ENCODE measurements at places on chromosomes 12 and 14.

DNA sequence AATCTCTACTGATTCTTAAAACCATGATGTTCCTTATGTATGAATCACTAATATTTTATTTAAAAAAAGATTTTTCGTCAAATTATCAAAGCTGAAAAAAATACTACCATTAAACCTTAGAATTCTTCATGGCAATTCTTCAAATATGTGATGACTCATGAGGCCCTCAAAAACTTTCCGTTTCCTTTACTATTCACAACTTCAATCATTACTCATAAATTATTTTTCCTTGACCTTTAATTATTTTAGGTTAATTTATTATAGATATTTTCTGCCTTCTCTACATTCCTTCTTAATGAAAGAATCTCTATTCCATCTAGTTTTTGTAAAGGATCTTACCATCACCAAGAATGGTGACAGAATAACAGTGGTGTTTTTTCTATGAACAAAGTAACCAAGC, 162.1 kb upstream of the SOX5 start:
- DNase-seq: no peak

GRCh38 chr12:575948-576614, 87.2 kb downstream of the NINJ2 start:
- peak; percentile 83 for DNase-seq

- DNase-seq: no peak
Observed at GRCh38 chr12:108778053-108778452, 46.7 kb upstream of the CORO1C start.

GRCh38 chr12:99386907-99387306, 260.6 kb upstream of the GARIN6 start:
- DNase-seq: no peak

- DNase-seq: no peak
Observed at GRCh38 chr14:69076341-69076740, 76.6 kb downstream of the DCAF5 start.

DNA sequence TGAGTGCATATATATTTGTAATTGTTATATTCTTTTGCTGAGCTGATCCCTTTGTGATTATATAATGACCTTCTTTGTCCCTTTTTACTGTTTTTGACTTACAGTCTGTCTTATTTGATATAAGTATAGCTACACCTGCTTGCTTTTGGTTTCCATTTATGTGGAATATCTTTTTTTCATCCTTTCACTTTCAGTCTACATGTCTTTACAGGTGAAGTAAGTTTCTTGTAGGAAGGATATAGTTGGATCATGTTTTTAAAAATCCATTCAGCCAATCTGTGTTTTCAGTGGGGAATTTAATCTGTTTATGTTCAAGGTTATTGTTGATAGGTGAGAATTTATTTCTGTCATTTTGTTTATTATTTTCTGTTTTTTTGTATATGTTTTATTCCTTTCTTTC, 12.1 kb downstream of the GZMH start:
- DNase-seq: no peak

- DNase-seq: no peak
Observed at GRCh38 chr14:34437729-34438080, 24.3 kb downstream of the SPTSSA start.

- DNase-seq: no peak
Observed at GRCh38 chr12:98439981-98440581, 75.3 kb upstream of the TMPO start.

- no peak for DNase-seq
Observed at GRCh38 chr12:112705037-112705632, 86.4 kb upstream of the RPH3A start.

- no peak for DNase-seq
Observed at GRCh38 chr12:95674631-95675030, 115.9 kb downstream of the NTN4 start.

DNA sequence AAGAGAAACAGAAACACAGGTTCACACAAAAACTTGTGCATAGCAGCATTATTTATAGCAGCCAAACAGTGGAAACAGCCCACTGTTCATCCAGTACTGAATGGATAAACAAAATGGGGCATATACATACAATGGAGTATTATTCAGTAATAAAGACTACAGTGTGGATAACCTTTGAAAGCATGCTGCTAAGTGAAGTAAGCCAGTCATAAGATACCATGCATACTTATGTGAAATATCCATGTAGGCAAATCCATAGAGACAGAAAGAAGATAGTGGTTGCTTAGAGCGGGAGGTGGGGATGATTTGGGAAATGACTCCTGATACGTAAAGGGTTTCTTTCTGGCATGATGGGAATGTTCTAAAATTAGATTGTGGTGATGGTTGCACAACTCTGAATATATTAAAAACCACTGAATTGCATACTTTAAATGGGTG, 99.4 kb downstream of the CRADD start:
- no peak for DNase-seq

DNA sequence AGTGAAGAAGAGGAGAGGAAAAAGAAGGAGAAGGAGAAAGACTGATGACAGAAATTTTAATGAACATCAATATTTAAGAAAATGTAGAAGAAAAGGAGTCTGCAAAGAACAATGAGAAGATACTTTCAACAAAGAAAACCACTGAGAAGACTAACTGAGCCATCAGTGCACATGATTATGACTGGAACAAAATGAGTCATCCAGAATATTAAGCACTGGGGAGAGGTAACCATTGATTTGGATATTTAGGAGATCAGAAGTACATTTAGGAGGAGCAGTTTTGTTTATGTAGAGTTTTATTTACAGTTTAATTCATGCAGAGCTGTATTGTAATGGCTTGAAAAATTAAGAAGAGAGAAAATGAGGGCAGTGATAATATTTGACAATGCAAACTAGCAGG, 159.1 kb downstream of the C12orf50 start:
- DNase-seq: no peak

DNA sequence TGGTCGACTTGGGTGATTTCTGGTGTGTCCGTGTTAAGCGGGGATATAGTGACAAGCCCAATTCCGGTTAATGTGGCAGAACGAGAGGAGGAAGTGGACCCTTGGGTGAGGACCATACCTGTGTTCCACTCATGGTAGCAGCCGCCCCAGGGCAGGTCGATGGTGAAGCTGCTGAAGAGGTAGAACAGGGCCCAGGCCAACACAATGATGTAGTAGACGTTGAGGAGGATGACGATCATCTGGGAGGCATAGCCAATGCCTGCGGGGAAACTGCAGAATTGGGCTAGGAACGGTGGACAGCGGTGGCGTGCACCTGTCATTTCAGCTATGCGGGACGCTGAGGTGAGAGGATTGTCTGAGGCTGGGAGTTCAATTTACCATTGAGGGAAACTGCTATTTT, 20.1 kb downstream of the SLC6A13 start:
- DNase-seq: no peak

GRCh38 chr12:50127546-50127945, 15.5 kb downstream of the COX14 start:
- DNase-seq: no peak

DNA sequence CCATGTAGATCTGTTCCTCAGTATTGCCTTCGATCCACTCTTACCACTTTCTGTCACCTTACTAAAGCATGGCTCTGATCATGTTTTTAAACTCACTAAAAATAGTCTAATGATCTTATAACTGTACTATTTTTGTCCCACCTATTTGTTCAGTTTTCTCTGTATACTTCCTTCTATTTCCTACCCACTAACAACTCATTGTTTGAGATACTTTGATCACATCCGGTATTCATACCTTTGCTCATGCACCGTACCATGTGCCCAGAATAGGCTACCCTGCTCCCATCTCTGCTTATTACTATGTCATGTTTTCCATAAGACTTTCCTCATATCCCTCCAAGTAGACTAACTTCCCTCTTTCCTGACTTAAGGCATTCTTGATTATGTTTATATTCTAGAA, 128.6 kb downstream of the MED13L start:
- no peak for DNase-seq

GRCh38 chr12:75951399-75952278, 79.9 kb downstream of the PHLDA1 start:
- no peak for DNase-seq

DNA sequence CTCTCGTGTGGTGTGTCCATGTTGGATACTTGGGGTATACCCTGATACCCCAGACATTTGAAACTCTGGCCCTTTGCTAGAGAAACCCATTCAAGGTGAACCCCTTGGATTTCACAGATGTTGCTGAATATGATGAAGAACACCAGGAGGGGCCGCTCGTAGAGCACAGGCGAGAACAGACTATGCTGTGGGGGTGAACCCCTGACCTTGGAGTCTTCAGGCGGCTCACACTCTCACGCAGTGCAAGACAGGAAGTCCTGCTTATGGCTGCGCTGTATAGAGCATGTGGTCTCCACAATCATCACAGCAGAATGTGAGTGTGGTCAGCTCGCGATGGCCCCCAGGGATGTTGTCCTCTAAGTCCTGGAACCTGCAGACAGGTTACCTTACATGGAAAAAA, 60.4 kb downstream of the SLC15A4 start:
- DNase-seq: no peak

DNA sequence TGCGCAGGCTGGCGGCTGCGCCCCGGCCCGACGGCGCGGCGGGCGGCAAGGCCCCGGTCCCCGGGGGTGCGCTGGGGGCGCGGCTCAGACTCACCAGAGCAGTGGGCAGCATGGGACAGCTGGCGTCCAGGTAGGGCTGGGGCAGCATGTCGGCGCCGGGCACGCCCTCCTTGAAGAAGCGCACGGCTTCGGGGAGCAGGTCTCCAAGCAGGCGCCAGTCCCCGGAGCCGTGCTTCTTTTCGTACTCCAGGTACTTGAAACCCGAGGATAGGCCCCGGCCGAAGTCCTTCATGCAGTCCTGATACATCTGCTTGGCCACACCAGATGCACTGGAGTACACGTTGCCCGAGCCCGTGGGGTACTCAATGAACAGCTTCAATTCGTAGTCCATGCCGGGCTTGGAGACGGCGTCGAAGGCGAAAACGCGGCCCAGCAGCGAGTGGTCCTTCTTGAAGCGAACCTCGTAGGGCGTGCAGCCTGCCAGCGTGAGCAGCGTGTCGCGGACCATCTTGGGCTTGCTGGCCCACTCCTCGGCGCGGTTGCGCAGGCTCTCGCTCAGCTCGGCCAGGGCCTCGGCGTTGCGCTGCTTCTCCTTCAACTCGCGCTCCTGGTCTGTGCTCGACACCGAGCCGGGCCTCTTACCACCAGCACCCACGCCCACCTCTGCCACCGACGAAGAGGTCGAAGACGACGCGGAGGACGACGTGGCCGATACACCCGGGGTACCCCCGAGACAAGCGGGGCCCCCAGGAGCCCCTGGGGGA, 2.2 kb downstream of the IRF2BPL start:
- DNase-seq: no peak

DNA sequence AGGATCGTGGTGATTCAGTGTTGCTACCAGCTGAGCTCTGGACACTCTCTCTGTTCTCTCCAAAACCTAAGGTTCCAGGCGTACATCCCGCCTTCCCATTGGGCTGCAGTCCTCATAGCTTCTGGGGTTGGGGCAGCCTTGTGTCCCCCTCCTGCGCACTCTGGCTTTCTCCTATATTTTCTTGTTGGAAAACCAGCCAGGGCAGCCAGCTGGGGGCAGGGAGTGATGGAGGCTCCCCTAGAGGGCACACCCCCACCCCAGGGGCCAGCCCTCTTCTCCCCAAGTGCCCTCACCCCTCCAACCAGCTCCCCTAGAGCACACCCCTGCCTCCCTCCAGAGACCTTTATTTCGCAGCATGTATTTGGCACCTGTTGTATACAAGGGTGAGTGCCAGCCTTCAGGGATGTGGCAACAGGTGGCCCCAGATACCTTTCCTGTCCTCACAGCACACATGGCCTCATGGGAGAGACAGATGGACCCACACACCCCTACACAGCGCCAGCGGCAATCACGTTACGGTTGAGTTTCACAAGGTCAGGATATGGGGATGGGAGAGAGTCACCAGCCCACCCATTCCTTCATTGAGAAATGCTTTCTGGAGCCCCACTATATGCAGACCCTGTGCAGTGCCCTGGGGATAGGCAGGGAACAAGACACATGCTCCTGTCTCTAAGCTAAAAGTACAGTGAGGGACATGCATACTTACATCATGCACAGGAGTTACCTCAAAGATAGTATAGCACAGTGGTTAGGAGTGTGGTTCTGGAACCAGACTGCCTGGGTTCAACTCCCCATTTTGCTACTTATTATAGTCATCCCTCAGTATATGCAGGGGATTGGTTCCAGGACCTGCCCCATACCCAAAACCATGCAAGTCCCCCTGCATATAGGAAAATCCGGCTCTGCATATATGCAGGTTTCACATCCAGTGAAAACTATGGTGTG, 141.1 kb downstream of the PHETA1 start:
- no peak for DNase-seq

GRCh38 chr12:76871082-76871481, 7.7 kb downstream of the CSRP2 start:
- DNase-seq: no peak

DNA sequence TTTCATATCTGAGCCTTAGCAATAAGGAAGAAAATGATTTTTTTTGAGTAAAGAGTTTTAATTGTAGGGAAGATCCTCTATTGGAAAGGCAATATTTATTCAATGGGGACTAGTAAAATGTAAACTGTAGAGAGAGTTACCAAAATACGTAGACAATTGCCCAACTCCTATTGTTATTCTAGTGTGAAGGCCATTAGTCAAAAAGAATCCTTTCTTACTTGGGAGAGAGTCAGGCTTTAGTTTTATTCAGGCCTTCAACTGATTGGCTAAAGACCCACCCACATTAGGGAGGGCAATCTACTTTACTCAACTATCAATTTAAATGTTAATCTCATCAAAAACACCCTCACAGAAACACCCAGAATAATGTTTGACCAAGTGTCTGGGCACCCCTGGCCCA, 485.8 kb upstream of the ATXN7L3B start:
- DNase-seq: no peak

GRCh38 chr12:127145929-127146789, 1120.8 kb upstream of the TMEM132C start:
- no peak for DNase-seq

DNA sequence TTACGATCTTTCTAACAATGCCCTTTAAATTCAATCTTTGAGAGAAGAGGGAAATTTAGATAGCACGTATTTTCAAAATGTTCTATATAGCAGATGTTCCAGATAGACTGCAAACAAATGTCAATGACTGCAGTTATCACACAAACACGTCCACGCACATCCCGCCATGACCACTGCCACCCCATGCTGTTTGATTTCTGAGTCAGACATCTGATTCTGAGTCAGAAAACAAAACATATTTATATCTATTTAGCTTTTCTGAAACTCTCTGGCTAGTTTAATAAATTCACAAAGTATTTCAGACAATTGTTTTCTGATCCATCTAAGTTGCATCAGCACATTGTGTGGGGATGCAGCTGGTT, 105.9 kb upstream of the BCAT1 start:
- DNase-seq: no peak

DNA sequence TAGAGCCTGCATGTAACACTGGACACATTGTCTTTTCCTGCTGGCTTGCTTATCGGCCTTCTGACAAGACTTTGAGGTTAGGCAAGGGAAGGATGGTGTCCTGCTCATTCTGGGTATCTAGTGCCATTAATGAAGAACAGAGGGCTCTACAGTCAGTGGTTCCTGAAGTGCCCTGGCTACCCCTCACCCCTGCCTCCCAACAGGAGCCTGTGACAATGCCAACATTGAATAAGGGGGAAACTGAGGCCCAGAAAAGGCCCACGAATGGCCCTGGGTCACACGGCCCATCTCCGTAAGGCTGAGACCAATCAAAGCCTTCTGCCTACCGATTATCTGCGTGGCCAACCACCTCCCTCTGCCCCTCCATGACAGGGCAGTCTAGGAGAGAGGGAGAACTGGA, 2.1 kb downstream of the IFI27L2 start:
- DNase-seq: no peak

GRCh38 chr14:92694807-92695206, 53.6 kb downstream of the LGMN start:
- no peak for DNase-seq

All from WTC11 (cell line).